ENCODE measurements at places on chromosomes 11 and 22.

- DNase-seq = no peak
Measured at GRCh38 chr22:29030618-29031226, 30.9 kb downstream of the C22orf31 start.

DNA sequence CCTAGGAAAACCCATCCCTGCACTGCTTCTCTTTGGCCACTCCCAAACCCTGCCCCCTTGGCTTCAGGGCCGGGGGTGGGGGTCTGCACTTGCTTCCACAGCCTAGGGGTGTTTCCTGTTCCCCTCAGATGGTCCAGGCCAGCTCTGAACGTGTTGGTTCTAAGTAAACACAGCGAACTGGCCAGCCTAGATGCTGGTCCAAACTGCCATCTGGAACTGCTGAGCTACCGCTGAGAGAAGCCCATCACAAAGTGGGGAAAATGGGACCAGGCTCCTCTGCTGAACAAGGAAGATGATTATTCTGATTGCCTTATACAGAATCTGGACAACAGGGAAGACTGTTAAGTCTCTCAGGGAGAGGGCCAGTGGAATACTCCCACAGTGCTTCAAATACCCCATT, 23.5 kb upstream of the YPEL1 start:
- no peak for DNase-seq

DNA sequence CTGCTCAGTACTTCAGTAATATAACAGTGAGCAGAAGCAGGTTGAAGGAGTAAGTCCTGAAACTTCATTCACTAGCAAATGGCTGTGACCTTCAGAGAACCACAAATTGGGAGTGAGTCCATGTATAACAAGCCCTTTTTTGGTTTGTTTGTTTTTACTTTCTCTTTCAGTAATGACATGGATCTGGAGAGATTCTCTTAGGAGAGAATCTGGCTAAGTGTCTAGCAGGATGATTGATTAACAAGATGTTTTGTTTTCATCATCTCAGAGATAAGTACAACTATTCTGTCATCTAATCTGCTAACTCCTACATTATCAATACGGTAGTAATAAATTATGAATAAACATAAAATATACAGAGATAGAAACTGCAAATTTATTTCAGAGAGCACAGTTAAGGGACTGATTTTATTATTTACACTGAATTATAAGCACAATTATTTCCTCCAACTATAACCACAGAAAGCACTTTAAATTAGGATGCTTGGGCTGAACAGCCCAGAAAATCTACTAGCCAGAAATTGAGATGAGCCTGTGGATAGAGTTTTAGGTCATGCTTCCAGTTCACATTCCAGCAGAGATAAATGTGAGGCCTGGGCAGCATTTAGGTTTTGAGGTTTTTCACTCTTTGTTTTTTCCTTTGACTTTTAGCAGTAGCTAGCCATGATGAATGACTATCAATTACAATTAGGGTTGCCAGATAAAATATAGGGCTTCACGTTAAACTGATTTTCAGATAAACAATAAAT, 429.3 kb upstream of the FAT3 start:
- no peak for DNase-seq

DNA sequence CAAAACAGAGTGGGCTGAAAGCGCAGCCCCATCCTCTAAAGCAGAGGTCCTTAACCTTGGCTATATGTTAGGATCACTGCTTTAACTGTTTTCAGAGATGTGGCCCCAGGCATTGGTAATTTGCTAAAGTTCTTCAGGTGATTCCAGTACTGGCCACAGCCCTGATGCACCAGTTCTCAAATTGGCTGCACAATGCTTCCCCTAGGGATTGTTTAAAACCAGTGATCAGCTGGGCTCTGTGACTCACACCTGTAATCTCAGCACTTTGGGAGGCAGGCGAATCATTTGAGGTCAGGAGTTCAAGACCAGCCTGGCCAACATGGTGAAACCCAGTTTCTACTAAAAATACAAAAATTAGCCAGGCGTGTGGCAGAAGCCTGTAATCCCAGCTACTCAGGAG, 8.4 kb upstream of the IRAG1 start:
- DNase-seq = no peak

DNA sequence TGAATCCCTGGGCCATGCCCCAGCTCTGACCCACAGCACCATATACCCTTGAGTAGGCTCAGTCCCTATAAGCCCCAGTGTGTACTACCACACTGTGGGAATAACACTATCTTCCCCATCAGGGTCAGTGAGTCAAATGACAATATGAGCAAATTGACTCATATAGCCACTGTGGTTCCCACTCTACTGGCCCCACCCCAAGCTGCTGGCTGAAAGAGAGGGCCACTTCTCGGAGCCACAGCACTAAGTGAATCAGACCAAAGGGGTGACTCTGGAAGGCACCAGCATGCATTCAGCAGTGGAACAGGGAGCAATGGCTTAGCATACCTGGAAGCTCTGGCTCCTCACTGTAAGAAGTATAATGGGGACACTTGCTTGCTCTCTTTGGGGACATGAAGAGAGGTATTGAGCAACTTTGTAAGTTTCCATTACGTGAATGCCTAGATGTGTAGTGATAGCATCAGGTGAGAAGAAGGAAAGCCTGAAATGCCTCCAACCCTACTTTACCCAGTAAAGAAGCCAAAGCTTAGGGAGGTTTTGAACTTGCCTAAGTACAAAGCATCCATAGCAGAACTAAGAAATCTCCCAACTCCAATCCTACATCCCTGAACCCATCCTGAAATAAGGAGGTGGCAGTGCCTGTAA, 13.5 kb downstream of the CD59 start:
- DNase-seq = no peak

- no peak for DNase-seq
Measured at GRCh38 chr22:49432211-49432896, 395.3 kb downstream of the BRD1 start.

- DNase-seq = no peak
Measured at GRCh38 chr22:49701380-49702067, 126.1 kb downstream of the BRD1 start.

DNA sequence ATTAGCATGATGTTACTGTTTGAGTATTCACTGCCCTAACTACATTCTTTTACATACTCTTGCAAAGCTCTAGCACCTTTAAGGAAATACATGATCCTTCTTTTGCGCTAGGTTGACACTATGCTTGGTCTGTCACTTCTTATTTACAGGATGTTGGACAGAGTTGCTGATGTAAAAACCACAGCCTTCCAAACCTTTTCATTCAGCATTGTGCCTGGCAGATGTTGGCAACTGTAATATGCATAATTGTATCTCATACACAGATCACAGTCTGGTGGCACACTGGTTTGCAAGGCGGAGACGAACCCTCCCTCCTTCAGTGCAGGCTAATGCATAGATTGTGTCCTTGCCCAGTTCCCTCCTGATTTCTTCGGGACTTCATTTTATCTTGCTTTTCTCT, 224.1 kb downstream of the SNX19 start:
- no peak for DNase-seq

GRCh38 chr11:122309262-122309925, 193.4 kb upstream of the BLID start:
- DNase-seq = no peak

DNA sequence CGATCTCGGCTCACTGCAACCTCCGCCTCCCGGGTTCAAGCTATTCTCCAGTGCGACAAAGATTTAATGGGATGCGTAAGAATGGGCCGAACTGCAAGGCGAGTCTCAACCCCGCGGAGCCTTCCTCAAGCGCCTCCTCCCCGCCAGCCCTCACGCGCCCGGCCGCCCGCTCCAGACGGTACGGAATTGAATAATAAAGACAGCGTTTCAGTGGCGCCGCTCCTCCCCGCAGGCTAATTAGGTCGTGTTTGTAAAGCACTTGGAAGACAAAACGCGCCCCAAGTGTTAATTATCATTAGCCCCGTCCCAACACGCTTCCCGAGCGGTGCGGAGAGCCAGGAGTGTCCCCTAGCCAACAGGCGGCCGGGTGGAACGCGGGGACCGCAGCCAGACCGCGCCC, 192.0 kb downstream of the BUD13 start:
- DNase-seq = no peak

DNA sequence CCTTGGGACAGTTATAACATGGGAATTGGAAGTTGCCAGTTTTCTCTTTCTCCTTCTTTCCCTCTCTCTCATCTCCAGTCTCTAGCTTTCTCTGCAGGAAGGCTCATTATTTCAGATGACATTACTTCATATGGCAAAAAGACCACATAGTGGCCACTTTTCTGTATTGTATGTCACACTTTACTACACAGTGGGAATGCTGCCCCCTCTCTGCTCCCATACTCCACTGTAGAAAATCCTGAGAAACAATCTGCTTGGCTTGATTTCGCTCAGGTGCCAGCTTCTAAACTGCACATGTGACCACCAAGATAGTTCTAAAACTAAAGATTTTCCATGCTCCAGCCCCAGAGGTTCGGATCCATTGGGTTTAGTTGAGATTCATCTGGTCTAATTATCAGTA, 860.7 kb upstream of the CCDC90B start:
- DNase-seq = no peak

GRCh38 chr11:82465481-82465880, 268.2 kb downstream of the FAM181B start:
- no peak for DNase-seq

- DNase-seq = no peak
Measured at GRCh38 chr11:132855516-132855915, 676.8 kb downstream of the OPCML start.

GRCh38 chr22:30906411-30906810, 62.2 kb downstream of the MORC2 start:
- no peak for DNase-seq

- DNase-seq = no peak
Measured at GRCh38 chr22:25760848-25761595, 19.0 kb downstream of the MYO18B start.

DNA sequence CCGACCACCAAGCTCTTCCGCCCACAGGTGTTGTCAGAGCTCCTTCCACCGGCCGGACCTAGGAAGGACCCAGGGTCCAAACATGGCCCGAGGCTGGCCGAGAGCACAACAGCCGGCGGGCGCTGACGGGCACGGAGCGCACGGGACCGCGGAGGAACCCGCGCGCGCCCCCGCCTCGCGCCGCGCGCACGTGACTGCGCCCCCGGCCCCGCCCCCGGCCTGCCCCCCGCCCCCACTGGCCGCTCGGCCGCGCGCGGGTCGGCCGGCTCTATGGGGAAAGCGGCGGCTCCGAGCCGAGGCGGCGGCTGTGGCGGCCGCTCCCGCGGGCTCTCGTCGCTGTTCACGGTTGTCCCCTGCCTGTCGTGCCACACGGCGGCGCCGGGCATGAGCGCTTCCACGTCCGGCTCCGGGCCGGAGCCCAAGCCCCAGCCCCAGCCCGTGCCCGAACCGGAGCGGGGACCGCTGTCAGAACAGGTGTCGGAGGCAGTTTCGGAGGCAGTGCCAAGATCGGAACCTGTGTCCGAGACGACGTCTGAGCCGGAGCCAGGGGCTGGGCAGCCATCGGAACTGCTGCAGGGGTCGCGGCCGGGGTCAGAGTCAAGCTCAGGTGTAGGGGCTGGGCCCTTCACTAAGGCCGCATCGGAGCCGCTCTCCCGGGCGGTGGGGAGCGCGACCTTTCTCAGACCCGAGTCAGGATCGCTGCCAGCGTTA, at the start of gene OSBP2:
TSS of gene OSBP2 (plus strand) at position 235 of the 711 bp plus-strand sequence. CDS start at position 271, 36 bp downstream.
- DNase-seq = no peak

DNA sequence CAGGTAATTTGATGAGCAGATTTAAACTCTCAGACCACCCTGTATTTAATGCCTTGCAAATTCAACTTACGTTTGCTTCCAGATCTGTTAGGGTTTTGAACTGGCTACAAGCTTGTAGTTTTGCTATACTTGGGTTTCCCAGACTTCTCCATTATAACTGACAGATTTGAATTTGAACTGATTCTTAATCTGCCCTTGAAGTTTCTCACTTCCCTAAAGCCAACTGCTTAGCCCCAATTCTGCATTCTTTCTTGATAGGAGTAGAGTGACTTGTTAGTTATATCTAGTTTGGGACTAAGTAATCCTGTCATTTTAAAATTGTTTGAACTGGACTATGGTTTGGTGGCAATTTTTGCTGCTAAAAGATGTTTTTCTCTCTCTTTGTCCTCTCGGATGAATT, 9.7 kb downstream of the LAYN start:
- no peak for DNase-seq

DNA sequence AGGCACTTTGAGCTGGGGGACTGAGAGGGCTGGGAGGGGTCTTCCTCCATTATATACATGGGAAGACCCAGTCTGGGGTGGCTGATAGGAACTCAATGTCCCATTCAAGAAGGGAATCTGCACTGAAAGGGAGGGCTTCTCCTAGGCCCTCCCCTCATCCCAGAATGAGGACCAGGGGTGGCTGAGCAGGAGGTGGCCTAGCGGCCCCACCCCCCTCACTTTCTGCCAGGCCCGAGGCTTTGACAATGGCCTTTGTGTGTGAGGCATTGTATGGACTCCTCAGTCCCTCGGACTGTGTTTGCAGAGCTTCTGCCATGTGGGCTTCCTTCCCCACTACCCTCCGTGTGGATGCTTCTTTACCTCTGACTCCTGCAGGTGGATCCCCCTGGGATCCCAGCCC, 65.7 kb downstream of the NECTIN1 start:
- no peak for DNase-seq

- no peak for DNase-seq
Measured at GRCh38 chr11:77548552-77549445, 41.0 kb upstream of the AQP11 start.

DNA sequence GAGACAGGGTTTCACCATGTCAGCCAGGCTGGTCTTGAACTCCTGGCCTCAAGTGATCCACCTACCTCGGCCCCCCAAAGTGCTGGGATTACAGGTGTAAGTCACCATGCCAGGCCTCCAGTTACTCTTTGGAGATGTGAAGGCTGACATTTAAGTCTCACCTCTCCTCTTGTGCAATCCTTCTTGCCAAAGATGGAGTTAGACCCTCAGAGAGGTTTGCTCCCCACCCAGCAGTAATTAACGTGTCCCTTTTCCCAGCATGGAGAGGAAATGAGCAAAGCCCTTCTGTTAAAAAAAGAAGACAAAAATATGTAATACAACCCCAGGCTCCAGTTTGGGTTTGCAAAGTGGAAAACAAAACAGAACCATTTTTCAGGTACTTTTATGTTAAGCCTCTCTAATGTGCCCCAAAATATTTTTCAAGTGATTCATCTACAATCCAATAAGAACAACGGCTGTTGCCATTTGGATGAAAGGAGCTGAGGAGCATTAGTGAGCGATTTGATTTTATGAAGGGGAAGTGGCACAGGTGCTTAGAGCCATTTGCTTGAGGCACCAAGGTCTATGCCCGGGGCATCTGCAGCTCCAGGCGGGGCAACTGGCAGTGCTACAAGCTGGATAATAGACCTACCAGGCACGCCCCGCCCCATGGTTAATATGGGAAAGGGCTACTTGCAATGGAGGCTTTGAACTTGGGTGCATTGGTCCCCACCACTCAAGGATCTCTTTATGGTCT, 57.2 kb downstream of the GRIK4 start:
- no peak for DNase-seq

- DNase-seq = no peak
Measured at GRCh38 chr11:986270-986951, 50.1 kb downstream of the MUC6 start.

DNA sequence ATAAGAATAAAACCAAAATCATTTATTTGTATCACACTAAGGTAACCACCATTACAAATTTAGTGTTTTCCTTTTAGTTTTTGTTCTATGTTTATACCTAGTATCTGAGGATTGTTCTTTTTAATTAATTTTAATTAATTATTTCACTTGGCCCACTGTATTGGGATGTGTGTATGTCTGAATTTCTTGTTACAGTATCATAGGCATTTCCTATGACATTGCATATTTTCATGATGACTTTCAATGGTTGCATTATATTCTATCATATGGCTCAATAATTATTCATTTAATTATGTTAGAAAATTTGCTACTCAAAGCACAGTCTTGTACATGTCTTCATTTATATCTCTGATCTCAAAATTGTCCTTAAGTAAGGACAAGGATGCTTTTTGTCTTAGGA, 41.0 kb downstream of the C11orf71 start:
- no peak for DNase-seq

- no peak for DNase-seq
Measured at GRCh38 chr11:86702220-86702983, 30.0 kb upstream of the ME3 start.
